Cardiac atrium fibroblast (primary cell): ENCODE measurements at places on chromosomes 11 and 22. TPM values are rescaled to one million over a fixed set of nuclear protein-coding genes. Genes with fewer than 3 reads are reported as not detected.

The TMEM123 gene
- total RNA-seq = 108 and 131 TPM in 2 replicates

The BCO2 gene
- total RNA-seq = 0.72 and 1.8 TPM in 2 replicates

The RNF169 gene
- 8.7 and 10.5 TPM in 2 replicates for total RNA-seq

The CD59 gene
- 988 and 1,021 TPM in 2 replicates for total RNA-seq

The NXPE2 gene
- total RNA-seq = not detected in 2 replicates

The PHOX2A gene
- total RNA-seq = not detected in 2 replicates

The TAGLN gene
- 1,967 and 3,420 TPM in 2 replicates for total RNA-seq
